ENCODE measurements at places on chromosomes 13 and 19.

- DNase-seq: no peak
Measured at GRCh38 chr19:55678121-55678671, 3.2 kb downstream of the EPN1 start.

DNA sequence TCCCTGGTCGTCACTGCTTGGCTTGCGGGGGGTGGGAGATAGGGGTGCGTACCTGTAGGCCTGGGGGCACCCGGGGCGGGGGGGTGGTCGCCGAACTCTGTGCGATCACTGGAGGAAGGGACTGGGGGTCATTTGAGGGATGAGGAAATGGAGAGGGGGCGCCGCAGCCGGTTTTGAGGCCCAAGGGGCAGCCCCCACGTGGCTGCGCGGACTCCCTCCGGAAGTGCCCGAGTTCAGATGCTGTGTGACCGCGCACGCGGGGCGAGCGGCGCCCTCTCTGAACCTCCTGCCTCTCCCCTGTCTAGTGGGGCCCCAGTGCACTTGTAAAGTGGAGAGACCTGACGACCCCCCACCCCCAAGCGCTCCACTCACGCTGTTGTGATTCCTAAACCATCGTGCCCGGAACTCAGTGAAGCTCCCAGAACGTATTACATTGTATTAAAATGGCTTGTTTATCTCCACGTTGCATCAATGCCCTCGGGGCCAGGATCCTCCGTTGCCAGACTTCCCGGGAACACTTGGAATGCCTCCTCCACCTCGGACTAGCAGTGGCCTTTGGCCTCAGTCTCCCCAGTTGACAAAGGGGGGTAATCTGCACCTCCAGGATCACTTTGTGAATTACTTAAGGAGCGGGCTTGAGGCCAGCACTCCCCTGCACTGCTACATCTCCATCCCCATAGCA is 3.0 kb upstream of the NANOS3 start:
- DNase-seq: no peak

DNA sequence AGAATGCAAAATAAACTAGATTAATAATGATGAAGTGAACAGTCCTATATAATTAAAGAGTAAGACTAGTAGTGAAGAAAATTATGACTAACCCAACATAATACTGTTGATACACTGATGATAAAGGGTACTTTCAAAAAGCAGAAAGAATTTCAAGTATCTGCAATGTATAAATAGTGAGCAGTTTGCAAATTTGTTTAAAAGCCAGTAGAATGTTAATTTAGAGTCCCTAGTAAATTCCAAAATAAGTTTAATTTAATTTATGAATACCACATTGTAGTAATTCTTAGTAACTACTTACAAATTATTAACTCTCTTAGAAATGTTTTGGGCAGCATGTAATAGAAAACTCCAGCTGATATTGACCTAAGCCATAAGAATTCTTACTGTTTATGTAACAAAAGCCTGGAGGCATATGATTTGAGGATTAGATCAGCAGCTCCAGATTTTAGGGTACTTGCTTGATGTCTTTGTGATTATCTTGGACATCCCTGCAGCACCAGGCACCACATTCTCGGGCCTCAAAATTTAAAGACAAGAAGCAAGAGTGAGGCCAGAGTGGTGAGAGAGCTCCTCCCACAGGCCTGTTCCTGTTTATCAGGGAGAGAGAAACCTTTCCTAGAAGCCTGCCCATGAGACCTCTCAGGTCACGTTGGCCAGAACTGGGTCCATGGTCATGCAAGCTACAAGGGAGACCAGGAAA is 67.6 kb upstream of the TDRD3 start:
- peak; percentile 21 for DNase-seq

- DNase-seq: peak; percentile 38
Measured at GRCh38 chr13:94308832-94309231, 170.7 kb downstream of the DCT start.

GRCh38 chr19:51123802-51124201 is 904 bp upstream of the SIGLEC9 start:
- DNase-seq: no peak

DNA sequence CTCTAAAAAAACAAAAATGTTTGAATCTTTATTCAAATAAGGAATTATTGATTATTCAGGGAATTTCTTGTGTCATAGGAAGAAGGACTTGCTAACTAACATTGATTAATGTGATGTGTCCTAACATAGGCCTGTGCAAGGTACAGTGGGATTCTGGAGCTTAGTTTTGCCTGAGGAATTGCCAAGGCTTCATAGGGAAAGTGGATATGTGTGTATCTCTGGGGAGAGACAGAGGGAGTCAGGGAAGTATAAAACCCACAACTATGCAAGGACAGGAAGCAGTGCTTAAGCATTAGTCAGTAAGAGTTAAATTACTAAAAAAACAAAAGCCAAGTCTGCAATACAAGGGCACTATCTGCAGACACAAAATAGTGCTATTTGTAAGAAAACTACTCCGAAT is 59.6 kb downstream of the WDFY2 start:
- no peak for DNase-seq

- DNase-seq: no peak
Measured at GRCh38 chr13:99796175-99796819, 175.3 kb downstream of the ZIC5 start.

GRCh38 chr13:109587689-109588088 is 198.7 kb downstream of the IRS2 start:
- no peak for DNase-seq

- DNase-seq: peak; percentile 22
Measured at GRCh38 chr13:19587635-19588300, 26.4 kb upstream of the TPTE2 start.

- DNase-seq: no peak
Measured at GRCh38 chr13:51501592-51502152, 48.8 kb upstream of the INTS6 start.

- DNase-seq: no peak
Measured at GRCh38 chr13:94800423-94800822, 88.1 kb upstream of the SOX21 start.

- DNase-seq: no peak
Measured at GRCh38 chr13:44710576-44710975, 134.4 kb upstream of the TSC22D1 start.

DNA sequence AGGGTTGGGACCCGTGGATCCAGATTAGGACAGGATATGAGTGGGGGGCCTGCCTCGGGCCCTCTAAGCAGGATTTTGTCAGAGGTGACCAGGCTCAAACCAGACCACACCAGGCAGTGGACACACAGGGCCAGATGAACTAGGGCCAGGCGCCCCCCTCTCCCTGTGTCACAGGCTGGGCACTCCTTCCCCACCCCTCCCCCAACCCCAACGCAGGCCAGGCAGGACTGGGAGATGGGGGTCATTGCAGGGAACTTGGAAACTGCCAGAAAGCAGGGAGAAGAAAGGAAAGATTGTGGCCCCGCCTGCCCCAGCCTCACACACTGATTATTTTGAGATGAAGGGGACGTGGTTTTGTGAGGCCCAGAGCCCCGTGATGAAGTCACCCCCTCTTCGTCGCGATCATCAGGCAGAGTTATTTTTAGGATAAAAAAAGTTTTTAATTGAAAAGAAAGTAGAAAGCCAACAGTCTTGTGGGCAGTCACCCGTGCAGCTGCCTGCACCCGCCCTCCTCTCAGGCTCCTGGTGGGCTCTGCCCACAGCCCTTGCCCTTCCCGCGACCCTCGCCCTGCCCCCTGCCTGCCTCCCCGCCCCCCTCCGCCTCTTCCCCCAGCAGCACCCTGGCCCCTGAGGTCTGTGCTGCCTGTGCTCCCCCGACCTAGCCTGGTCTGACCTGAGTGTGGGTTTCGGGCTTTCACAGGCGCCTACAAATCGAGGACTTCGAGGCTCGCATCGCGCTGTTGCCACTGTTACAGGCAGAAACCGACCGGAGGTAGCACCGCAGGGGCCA is 1.9 kb upstream of the YJEFN3 start:
- no peak for DNase-seq

DNA sequence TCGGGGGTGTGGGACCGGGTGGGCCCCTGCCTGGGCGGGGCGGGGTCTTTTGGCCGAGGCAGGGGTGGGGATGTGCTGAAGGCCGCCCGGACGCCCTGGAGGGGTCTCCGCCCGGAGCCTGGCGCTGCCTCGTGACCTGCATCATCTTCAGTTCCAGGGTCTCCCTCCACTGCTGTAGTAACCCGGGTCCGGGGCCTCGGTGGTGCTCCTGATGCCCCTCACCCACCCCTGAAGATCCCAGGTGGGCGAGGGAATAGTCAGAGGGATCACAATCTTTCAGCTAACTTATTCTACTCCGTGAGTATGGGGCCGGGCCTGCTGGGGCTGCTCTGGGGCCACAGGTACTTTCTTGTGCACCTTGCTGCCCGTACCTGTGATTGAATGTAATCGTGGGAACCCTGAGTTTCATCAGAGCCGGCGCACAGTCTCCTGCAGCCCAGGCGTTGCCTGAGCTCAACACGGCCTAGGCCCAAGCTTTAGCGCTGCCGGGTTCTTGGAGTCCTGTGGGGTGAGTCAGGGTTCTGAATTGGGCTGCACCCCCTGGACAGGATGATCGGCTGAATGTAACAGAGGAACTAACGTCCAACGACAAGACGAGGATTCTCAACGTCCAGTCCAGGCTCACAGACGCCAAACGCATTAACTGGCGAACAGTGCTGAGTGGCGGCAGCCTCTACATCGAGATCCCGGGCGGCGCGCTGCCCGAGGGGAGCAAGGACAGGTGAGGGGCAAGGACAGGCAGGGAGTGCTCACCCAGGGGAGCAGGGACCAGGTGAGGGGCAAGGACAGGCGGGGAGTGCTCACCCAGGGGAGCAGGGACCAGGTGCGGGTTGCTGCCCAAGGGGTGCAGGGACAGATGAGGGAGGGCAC is 10.5 kb downstream of the PEAK3 start:
- no peak for DNase-seq

DNA sequence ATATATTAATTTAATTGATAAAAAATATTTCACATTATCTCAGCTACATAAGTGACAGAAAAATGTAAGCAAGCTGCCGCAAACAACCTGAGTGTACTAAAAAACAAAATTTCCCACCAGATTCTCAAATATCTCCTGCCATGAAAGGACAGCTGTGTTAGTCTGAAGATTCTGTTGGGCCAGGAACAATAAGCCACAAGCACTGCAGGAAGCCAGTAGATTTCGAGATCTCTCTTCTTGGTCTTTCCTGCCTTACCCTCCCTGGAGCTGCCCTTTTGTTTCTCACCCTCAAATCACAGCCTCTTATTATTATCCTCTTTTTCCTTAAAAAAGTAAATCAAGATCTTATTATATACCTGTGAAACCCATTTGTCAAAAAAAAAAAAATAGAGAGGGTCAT is 165.6 kb downstream of the EFNB2 start:
- DNase-seq: no peak

DNA sequence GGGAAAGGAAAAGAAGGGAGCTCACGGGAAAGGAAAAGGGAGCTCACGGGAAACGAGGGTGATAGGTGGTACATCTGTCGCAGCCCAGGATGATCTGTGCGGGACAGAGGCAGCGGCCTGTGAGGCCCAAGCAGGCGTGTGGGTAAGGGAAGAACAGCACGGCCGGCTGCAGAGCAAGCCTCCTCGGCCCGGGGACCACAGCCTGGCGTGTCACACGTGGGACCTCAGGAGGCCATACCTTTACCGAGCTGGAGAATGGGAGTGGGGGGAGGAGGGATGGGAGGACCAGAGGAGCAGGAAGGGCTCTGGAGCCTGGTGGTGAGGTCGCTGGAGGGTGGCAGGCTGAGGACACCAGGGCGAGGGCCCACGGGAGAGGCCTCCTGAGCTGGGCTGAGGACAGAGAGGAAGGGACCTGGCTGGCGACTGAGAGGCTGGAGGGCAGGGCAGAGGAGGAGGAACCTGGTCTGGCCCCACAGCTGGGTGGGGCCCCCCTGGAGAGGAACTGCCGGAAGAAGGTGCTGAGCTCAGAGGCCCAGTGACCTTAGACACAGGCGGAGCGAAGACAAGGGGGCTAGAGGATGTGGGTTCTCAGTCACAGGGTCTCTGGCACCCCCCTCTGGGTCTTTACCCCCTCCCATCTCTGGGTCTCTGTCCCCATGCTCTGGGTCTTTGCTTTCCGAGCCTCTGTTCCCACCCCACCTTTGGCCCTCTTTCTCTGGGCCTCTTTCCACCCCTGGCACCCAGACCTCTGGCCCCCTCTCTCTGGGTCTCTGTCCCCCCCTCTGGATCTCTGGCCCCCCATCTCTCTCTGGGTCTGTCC is 2.9 kb upstream of the FTL start:
- no peak for DNase-seq

DNA sequence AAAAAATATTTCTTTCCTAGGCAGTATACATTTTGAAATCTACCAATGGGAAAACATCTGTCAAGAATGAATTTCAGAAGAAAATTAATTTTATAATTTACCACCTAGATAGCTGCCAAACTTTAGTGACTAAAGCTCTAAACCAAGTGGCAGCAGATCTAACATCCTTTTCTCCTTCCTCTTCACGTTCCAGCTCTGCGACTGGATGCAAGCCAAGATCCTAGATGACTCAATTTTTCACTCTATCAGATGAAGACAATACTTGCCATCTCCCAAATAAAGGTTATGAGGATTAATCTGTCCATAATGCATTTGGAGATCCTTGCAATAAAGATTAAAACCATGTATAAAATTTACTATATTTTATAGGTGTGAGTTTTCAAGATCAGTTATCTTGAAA is 66.7 kb upstream of the MIR17HG start:
- no peak for DNase-seq

- no peak for DNase-seq
Measured at GRCh38 chr19:39297931-39298634, 1.9 kb downstream of the IFNL1 start.

DNA sequence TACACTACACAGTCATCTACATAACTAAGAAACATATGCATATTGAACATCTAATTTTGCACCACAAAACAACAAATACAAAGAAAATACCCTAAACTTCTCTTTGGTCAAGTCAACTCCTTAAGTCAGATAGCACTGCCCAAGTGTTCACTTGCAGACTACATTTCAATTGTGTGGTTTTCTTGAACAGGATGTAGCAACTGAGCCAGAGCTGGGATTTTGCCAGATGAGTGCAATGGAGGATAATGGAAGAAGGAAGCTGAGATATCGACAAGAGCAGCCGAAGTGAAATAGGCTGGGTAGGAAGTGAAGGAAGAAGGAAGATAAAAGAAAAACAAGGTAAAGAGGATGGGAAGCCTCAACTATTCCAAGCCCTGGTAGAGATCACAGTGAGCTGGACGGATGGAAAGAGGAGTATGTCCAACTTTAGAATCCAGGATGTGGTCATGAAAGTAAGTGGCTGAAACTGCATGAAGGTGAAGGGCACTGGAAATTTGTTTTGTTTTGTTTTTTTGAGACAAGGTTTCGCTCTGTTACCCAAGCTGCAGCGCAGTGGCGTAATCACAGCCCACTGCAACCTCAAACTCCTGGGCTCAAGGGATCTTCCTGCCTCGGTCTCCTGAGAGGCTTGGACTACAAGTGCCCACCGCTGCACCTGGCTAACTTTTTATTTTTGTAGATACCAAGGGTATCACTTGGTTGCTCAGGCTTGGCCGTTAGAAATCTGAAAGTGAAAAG is 15.0 kb downstream of the NUFIP1 start:
- no peak for DNase-seq
